ENCODE measurements at places on chromosomes 1 and 21. TPM values are rescaled to one million over a fixed set of nuclear protein-coding genes. Genes with fewer than 3 reads are reported as not detected.

The RORC gene
- not detected for total RNA-seq

The WDR26 gene
- 43.4 TPM for total RNA-seq

GRCh38 chr1:34863501-34863900 lies 4.0 kb upstream of the SMIM12 start:
- no peak for DNase-seq
- H3K27ac ChIP-seq, result no peak overlapping the region
- no peak overlapping the region for H3K4me3 ChIP-seq
- no peaks in the 10 kb centered on the region for H3K27me3 ChIP-seq
- H3K4me1 ChIP-seq, result peaks cover 3% of the 10 kb centered on the region
- H3K36me3 ChIP-seq, result no peaks in the 10 kb centered on the region

DNA sequence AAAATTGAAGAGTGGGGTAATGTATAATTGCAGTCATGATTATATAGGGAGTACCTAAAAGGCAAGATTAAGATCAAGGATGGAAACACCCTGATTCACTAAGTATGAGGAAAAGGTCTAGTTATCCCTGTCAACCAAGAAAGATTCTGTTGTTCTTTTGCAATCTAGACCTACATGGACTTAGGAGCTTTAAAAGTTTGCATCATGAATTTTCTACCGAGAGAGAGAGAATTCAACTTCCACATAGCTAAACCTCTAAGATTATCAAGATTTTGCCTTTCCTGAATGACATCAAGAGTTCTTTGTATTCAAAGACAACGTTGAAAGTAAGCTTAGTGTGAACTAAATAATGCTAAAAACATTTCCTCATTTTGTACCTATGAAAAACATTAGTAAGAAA lies 78.8 kb upstream of the RBM34 start:
- no peak overlapping the region for H3K27ac ChIP-seq
- DNase-seq, result peak; percentile 20
- no peak overlapping the region for H3K4me3 ChIP-seq
- H3K27me3 ChIP-seq, result no peaks in the 10 kb centered on the region

- DNase-seq, result peak; percentile 22
- H3K4me3 ChIP-seq, result 0 out of 2 replicates have a peak overlapping the region, but pooled peaks have one; percentile 100
- peaks cover 20% of the 10 kb centered on the region for H3K4me1 ChIP-seq
Observed at GRCh38 chr1:28510970-28511440, 5.2 kb downstream of the RCC1 start.

GRCh38 chr1:33903210-33903589 lies 39.3 kb downstream of the HMGB4 start:
- peaks cover 36% of the 10 kb centered on the region for H3K4me1 ChIP-seq
- peak overlapping the region; percentile 68 for H3K27ac ChIP-seq
- peak; percentile 76 for DNase-seq
- no peaks in the 10 kb centered on the region for H3K27me3 ChIP-seq
- peak overlapping the region; percentile 48 for H3K4me3 ChIP-seq

The PRAMEF10 gene
- total RNA-seq, result not detected

- H3K4me3 ChIP-seq, result no peak overlapping the region
- no peaks in the 10 kb centered on the region for H3K36me3 ChIP-seq
- H3K27me3 ChIP-seq, result no peaks in the 10 kb centered on the region
Observed at GRCh38 chr1:154730259-154730658, 122.3 kb upstream of the ADAR start.

- no peak overlapping the region for H3K4me3 ChIP-seq
- H3K27me3 ChIP-seq, result no peaks in the 10 kb centered on the region
- H3K27ac ChIP-seq, result no peak overlapping the region
- DNase-seq, result no peak
Observed at GRCh38 chr21:36754241-36754898, 55.5 kb downstream of the SIM2 start.

DNA sequence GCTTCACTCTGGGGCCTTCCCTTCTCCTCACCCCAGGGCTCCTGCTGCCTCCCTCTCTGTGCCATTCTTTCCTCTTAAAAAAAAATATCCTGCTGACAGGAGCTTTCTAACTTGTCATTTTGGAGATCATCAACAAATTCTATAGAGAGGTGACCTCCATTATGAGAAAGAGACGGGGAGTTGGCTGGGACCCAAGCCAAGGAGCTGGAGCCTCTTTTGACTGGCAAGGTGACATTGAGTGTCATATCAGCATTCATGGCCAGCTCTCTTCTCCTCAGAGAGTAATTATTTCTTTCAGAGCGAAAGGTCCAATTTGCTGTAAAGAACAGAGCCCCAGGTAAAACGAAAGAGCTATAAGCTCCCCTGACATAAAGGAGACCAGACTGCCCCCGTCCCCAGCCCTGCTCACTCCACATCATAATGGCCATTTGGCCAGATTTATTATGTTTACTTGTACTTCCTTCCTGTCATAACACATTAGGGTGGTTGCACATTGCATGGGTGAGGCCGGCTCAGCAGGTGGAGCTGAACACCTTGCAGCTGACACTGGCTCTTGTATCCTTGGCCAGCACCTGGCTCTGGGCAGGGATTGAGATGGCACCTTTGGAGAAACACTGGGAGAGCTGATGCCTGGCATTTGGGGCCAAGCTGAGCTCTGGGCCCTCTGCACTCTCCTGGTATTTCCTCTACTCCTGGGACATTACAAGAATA lies 404.0 kb upstream of the VAMP3 start:
- no peak overlapping the region for H3K4me3 ChIP-seq
- H3K27ac ChIP-seq, result no peak overlapping the region
- H3K27me3 ChIP-seq, result no peaks in the 10 kb centered on the region
- H3K36me3 ChIP-seq, result no peaks in the 10 kb centered on the region
- DNase-seq, result no peak
- H3K4me1 ChIP-seq, result no peaks in the 10 kb centered on the region

The TESK2 gene
- 1.3 TPM for total RNA-seq

The C1QC gene
- total RNA-seq, result not detected

The GUCA2A gene
- total RNA-seq, result not detected

The IL19 gene
- not detected for total RNA-seq

- no peak overlapping the region for H3K27ac ChIP-seq
- no peaks in the 10 kb centered on the region for H3K36me3 ChIP-seq
- no peaks in the 10 kb centered on the region for H3K27me3 ChIP-seq
- H3K4me1 ChIP-seq, result no peaks in the 10 kb centered on the region
- DNase-seq, result no peak
- no peak overlapping the region for H3K4me3 ChIP-seq
Observed at GRCh38 chr21:43572446-43572845, 86.8 kb downstream of the HSF2BP start.

The VSIG8 gene
- not detected for total RNA-seq

The ANXA9 gene
- total RNA-seq, result not detected

DNA sequence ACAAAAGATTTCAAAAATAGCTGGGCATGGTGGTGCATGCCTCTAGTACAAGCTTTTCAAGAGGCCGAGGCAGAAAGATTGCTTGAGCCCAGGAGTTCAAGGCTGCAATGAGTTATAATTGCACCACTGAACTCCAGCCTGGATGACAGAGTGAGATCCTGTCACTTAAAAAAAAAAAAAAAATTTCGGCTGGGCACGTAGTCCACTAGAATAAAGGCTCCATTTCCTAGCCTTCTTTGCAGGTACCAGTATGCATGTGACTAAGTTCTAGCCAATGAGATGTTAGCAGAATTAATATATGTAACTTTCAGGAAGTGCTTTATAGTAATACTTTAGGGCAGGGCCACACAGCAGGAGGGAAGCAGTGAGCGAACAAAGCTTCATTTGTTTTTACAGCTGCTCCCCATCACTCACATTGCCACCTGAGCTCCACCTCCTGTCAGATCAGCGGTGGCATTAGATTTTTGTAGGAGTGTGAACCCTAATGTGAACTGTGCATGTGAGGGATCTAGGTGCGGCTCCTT lies 28.8 kb upstream of the SYDE2 start:
- no peak overlapping the region for H3K4me3 ChIP-seq
- H3K36me3 ChIP-seq, result no peaks in the 10 kb centered on the region
- H3K27me3 ChIP-seq, result no peaks in the 10 kb centered on the region
- H3K4me1 ChIP-seq, result peaks cover 11% of the 10 kb centered on the region

DNA sequence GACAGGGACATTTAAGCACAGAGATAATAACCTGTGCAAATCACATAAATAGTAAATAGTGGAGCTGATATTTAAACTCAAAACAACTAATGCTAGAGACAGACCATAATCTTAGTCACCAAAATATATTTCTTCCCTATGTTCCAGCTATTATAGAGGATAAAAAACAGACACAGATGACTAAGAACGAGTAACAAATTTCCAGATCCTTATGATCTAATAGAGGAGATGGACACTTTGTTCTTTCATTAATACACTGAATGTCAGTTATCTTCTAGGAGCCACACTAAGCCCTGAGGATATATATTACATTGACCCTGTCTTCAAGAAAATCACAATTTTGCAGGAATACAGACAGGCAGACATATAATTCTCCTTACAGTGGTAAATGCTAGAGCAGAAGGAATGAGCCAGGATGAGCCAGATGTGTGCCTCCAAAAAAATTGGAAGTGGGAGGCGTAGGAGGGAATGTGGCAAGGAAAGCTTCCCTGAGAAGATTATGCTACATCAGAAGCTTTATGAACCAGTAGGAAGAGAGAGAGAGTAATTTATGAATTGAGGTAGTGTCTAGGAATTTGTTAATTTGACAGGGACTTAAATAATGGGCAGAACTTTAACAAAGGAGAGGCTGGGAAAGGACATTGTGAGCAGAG lies 395.4 kb upstream of the BEND5 start:
- no peaks in the 10 kb centered on the region for H3K27me3 ChIP-seq
- DNase-seq, result no peak
- no peaks in the 10 kb centered on the region for H3K4me1 ChIP-seq
- no peak overlapping the region for H3K4me3 ChIP-seq
- no peak overlapping the region for H3K27ac ChIP-seq
- H3K36me3 ChIP-seq, result no peaks in the 10 kb centered on the region

The NIBAN1 gene
- 34.8 TPM for total RNA-seq

The TADA1 gene
- 6.2 TPM for total RNA-seq

DNA sequence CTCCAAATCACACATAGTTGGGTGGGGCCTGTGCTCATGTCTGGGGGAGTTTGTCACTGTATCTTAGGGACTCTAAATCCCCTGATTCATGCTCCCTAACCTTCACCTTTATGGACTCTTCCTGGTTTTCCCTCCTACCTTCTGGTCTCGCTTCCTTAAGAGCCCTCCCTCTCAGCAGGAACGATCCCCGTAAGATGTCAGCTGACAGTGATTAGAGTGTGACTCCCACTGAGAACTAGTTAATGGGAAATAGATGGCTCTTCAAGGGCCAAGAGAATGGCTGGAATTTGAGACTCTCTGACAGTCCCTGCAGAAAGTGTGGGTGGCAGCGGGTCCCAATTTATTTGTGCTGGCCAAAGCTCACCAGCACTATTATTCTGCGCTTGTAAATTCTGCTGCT lies 22.0 kb downstream of the LYPD8 start:
- no peak for DNase-seq
- no peaks in the 10 kb centered on the region for H3K4me1 ChIP-seq

DNA sequence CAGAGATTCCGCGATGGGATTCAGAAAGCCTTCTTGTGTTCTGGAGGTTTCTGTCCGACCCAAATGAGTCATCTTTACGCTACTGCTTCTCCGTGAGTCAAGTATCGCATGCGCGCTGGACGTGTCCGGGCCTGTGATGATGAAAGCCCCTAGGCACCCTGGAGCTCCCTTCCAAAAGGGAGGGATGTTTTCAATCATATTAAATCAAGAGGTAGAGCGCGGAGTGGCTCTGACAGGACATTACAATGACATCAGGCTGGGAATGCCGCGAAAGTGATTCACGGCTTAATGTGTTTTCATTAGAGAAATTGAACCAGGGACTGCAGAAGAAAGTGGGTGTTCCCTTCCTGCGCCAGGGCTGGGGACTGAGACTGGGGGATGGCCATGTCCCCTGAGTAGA lies 48.5 kb downstream of the AJAP1 start:
- no peak overlapping the region for H3K4me3 ChIP-seq
- H3K27me3 ChIP-seq, result no peaks in the 10 kb centered on the region
- peak; percentile 24 for DNase-seq
- no peaks in the 10 kb centered on the region for H3K36me3 ChIP-seq
- H3K4me1 ChIP-seq, result no peaks in the 10 kb centered on the region
- H3K27ac ChIP-seq, result no peak overlapping the region

- H3K27me3 ChIP-seq, result no peaks in the 10 kb centered on the region
- no peak overlapping the region for H3K4me3 ChIP-seq
- H3K36me3 ChIP-seq, result no peaks in the 10 kb centered on the region
- no peak overlapping the region for H3K27ac ChIP-seq
- no peak for DNase-seq
Observed at GRCh38 chr1:227255086-227255732, 63.1 kb downstream of the CDC42BPA start.

DNA sequence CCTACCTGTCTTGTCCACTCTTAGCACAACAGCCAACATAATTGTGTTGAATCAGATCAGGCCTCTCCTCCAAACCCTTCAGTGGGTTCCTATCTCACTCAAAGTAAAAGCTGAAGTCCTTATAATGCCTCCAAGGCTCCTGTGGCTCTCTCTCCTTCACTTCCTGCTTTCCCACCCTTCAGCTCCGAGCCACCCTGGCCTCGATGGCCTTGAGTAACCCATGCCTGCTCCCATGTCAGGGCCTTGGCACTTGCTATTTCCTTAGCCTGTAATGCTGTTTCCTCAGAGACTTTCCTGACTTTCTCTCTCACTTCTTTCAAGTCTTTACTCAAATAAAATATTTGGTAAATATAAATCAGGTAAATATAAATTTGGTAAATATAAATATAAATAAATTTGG lies 8.1 kb upstream of the PLEKHM2 start:
- H3K27ac ChIP-seq, result no peak overlapping the region
- no peaks in the 10 kb centered on the region for H3K27me3 ChIP-seq
- H3K36me3 ChIP-seq, result no peaks in the 10 kb centered on the region
- H3K4me3 ChIP-seq, result no peak overlapping the region

The LIN28A gene
- total RNA-seq, result not detected

DNA sequence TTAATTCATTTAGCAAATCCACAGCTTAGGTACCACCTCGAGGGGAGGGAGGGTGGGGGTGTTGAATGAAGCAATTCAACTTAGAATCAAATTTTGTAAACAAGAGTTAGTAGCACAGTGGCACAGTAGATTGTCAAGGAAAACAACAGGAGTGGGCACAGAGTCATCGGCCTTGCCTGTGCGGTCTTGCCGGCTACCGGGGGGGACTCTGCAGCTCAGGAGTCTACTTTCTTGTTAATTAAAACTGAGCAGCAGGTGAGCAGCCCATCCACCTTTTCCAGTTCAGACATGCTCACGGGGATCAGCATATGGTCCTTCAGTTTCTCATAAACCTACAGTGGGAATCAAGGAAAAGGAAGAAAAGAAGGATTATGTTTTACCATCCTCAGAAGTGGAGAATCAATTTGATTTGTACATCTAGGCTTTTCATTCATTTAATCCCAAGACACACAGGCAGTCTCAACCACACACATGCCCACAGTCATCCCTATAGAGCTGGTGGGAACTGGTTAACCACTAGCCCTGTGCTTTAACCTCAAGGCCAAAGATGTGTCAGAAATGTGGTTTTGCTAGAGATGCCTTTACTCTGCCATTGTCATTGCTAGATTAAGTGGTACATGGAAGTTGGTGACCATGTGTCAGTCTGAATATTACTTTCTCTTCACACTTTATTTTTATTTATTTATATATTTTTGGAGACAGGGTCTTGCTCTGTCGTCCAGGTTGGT lies 45.0 kb upstream of the BCL10 start:
- peak; percentile 75 for DNase-seq
- H3K27me3 ChIP-seq, result no peaks in the 10 kb centered on the region
- H3K27ac ChIP-seq, result peak overlapping the region; percentile 99
- H3K4me1 ChIP-seq, result peaks cover 84% of the 10 kb centered on the region
- H3K36me3 ChIP-seq, result peaks cover 25% of the 10 kb centered on the region

The PIK3R3 gene
- 1.9 TPM for total RNA-seq

GRCh38 chr21:39918558-39918957 lies 51.3 kb downstream of the PCP4 start:
- DNase-seq, result no peak
- H3K27me3 ChIP-seq, result no peaks in the 10 kb centered on the region
- no peak overlapping the region for H3K4me3 ChIP-seq
- no peaks in the 10 kb centered on the region for H3K4me1 ChIP-seq
- no peak overlapping the region for H3K27ac ChIP-seq

The SMIM34 gene
- not detected for total RNA-seq

GRCh38 chr1:12128120-12128519 lies 38.7 kb upstream of the TNFRSF1B start:
- no peak overlapping the region for H3K27ac ChIP-seq
- H3K36me3 ChIP-seq, result no peaks in the 10 kb centered on the region
- H3K4me3 ChIP-seq, result no peak overlapping the region

All from GM23248 (cell line).